Choroid plexus epithelial cell (primary cell): ENCODE measurements at places on chromosomes 2 and 18.

- DNase-seq: peak; percentile 41
These were observed 360.7 kb upstream of the CWC22 start for GRCh38 chr2:180367815-180368214.

GRCh38 chr2:118278046-118278445, 189.8 kb downstream of the INSIG2 start:
- no peak for DNase-seq

DNA sequence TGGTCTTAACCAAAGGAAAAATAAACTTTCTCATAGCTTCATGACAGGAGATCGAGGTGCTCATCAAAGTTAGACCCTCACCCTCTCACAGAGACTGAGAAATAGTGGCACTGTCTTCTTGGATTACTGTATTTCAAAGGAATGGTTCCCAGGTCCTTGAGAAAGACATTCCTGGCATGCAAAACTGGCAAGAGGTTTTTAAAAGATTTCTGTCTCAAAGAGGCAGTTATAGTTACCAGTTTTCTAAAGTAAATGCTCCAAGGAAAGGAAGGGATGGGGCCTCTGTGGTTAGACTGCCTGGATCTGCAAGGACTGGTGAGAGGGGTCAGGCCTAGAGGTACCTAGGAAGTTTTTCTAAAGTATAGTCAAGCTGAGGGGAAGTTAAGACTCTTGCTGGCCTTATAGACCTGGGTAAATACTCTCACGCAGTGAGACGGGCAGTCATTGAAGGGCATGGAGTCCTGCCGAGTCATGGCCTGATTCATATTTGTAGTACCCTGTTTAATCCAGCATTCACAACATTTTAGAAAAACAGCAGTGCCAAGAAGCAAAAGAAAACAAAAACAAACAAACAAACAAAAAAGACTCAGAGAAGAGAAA, 226.1 kb downstream of the DOK6 start:
- DNase-seq: peak; percentile 4

DNA sequence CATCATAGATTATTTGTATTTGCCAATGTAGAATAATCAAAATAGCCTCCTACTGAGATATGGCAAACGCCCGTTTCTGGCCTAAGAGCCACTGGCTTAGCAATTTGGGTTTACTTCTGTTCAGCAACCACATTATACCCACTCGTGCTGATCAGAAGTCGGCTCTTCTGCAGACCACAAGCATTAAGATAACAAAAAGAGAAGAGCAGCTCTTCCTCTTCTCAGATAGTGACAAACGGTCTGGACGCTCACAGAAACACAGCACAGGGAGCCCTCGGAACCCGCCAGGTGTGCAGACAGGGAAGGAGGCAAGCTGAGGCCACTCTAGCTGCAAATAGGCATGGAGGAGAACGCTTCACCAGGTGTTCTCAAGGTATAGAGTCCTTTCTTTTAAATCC, 164.0 kb downstream of the HDAC4 start:
- DNase-seq: no peak

DNA sequence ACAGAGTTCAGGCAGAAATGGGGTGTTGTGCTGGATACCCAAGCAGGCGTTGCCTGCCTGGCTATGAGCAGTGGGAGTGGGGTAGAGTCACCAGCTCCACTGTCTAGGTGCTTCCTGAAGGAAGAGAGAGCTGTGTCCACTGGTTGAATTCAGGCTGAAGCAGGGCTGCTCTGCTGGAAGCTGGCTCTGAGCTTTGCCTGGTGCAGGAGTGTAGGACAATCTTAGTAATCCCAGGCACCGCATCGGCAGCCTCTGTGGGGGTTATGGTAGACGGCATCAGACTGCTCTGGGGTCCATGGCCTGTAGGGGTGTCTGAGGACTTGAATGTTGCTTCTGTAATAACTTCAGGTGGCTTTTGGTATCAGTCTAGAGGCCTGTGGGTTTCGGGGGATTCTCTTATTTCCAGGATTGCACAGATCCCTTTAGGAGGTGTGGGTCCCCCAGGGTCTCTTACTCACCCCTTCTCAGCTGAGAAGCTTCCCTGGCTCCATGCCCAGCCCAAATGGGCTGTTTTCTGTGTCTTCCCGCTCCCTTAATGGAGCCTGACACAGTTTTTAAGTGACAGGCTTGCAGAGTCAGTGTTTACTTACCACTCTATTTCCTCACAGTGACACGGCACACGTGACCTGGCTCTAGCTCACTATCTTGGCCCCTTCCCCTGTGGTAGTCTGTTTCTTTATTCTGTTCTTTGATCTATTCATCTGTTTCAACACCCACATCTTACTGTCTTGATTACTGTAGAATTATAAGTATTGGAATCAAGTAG, 644.3 kb downstream of the CBLN2 start:
- no peak for DNase-seq

GRCh38 chr2:100252811-100253698, 69.2 kb downstream of the LONRF2 start:
- DNase-seq: no peak

GRCh38 chr2:28004086-28004485, 113.6 kb downstream of the BABAM2 start:
- DNase-seq: peak; percentile 93

DNA sequence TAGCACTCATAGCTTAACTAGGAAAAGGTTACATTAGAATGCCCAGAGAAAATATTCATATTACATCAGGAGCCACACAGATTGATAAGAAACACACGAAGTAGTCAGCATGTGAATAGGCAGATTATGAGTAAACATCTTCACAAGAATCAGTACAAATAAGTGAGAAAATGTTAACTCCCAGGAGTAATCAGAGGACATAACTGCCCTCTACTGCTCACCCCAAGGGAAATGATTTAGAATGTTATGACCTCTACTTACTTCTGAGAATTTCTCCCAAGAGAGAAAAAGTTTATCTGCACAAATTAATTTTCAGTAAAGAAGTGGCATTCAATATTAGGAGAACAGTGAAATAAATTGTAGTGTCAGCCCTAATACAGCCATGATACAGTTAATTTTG, 39.1 kb upstream of the ACKR3 start:
- DNase-seq: no peak

- peak; percentile 58 for DNase-seq
These were observed 1.1 kb downstream of the HNRNPLL start for GRCh38 chr2:38601463-38602135.

DNA sequence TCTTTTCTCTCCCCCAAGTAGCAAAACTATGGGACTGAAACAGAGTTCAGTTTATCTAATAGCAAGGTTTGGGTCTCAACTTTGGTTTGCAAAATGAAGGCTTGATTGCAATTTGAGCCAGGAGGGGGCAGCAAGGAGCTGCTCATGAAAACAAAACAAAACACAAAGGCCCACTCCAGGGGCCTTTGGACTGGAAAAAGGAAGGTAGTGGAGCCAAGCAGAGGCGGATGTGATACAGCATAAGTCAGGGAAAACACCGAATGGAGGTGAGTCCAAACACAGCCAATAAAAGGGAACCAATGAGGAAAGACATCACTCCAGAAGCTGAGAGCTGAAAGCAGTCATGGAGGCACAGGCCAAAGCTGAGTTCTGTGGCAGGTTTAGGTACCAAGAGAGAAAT, 799.7 kb upstream of the ACVR2A start:
- DNase-seq: peak; percentile 74

DNA sequence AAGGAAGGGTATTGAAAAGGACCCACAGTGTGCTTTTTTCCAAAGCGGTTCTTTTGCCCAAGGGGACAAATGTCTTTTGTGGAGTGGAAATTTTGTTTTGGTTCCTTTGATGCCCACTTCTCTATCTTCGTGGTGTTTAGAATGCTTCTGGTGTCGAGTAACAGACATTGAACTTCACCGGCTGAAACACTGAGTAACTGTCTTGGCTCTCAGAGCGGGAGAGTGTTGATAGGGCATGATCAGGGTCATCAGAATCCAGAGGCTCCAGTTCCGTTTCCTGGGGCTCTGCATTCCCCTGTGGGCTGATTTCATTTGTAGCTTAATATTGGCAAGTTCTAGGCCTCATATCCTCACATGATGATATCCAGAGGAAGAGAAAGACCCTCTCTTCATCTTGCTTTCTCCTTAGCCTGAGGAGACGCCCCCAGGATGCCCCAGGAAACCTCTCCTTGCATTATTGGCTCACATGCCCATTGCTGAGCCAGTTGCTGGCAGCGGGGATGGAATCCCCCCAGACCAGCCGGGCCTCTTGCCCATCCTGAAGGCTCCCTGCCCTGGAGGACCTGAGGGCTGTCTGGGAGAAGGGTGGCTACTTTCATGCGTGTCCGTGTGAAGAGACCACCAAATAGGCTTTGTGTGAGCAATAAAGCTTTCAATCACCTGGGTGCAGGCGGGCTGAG, 27.9 kb upstream of the AGFG1 start:
- peak; percentile 51 for DNase-seq

- peak; percentile 77 for DNase-seq
These were observed 90.5 kb downstream of the NDUFA10 start for GRCh38 chr2:239934571-239935171.
